ENCODE measurements at places on chromosomes 16 and 17.

- no peak for DNase-seq
These were observed 149.8 kb upstream of the DYNLRB2 start for GRCh38 chr16:80390871-80391489.

DNA sequence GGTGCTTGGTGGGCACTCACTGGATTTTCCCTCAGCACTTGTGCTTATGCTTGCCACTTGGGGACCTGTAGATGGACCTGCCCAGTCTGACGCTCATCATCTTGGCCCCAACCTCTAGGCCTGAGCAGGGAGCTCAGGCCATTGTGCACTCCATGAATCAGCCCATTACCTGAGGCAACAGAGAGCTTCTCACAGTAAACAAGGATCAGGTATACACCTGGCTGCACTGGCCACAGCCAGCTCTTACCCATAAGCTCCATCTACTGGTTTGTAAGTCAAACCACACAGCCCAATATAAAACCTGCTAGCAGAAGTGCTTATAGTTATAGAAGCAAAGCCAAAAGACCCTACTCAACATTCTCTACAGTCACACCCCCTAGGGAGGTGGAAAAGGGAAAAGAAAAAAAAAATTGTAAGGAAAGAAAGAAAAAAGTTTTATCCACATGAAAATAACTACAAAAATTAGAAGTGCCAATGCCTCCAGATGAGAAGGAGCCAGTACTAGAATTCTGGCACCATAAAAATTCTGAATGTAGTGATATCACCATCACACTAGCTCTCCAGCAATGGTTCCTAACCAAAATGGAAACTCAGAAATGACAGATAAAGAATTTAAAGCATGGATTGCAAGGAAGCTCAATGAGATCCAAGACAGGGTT, 87.8 kb upstream of the CDH5 start:
- DNase-seq, result no peak

- DNase-seq, result no peak
These were observed 293.3 kb downstream of the CEP112 start for GRCh38 chr17:65898651-65899050.

DNA sequence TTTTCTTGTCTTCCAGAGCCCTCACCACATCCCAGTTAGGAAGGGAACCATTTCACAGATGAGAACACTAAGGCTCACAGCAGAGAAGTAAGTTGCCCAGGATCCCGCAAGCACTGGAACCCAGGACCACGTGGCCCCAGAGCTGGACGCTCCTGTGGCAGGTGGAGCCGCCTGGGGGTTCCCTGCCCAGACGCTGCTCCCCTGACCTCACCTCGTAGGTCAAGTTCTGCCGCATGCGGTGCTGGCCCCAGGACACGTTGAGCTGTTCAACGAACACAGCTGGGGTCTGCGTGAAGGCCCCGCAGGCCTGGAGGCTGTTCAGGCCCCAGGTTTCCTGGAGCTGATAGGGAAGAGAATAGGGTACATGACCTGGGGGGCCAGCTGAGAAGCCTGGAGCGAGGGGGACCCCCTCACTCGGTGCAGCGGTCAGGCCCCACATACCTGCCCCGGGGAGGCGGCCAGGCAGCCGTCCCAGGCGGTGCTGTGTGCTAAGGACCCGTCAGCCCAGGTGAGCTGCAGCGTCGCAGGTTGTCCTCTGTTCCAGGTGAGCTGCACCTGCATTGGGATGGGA, 54.1 kb downstream of the RMI2 start:
- no peak for DNase-seq
